Mesendoderm (in vitro differentiated cells): ENCODE measurements at places on chromosomes 4 and X.

DNA sequence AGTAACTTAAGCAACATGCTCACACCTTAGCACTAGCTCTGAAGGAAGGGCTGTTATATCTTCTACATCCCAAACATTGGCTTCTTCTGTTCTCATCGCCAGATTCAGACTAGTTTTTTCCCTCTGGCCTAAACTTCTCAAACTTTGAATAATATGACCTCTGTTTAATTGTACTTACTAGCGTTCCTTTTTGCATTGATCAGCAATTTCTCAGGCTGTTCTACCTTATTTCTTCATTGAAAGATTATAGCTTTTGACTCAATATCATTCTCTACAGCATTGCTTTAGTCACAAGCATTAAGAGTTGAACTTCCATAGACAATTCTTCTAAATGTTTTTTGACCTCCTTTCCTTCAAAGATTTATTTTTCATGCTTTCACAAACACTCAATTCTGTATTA is 659.2 kb downstream of the PCDH7 start:
- DNase-seq: no peak

DNA sequence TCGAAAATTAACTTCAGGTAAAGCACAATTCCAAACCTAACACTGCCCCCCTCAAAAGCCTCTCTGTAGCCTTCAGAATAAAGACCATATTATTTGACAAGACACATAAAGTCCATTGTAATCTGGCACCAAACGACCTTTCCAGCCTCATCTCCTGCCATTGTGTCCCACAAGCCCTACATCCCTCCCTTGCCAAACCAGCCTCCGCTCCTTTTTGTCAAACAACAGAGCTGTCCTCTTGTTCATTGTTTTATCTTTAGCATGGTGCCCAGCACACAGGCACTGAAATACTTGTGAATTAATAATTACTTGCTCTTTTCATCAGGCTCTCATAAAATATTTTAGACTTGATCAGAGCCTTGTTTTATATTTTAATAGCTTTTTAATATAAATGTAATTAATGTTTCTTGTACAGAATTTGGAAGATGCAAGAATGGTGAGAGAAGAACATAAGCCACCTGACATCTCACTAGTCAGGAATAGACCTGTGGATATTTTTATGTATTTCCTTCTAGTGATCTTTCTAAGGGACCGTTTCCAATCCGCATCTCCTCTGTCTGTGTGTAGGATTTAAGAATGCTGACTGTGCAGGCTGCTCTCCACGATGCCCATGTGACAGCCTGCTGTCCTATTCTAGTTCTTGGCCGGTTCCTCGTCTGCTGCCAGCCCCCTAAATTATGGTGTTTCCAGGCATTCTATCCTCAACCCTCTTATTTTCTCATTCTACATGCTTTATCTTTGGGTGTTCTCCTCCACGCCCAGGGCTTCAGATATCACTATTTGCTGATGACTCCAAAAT is 3.0 kb upstream of the IRF2 start:
- DNase-seq: no peak

- DNase-seq: peak; percentile 2
Measured at GRCh38 chr4:123893011-123893981, 496.7 kb downstream of the SPRY1 start.

- no peak for DNase-seq
Measured at GRCh38 chrX:9902656-9903055, 64.5 kb upstream of the CLDN34 start.

DNA sequence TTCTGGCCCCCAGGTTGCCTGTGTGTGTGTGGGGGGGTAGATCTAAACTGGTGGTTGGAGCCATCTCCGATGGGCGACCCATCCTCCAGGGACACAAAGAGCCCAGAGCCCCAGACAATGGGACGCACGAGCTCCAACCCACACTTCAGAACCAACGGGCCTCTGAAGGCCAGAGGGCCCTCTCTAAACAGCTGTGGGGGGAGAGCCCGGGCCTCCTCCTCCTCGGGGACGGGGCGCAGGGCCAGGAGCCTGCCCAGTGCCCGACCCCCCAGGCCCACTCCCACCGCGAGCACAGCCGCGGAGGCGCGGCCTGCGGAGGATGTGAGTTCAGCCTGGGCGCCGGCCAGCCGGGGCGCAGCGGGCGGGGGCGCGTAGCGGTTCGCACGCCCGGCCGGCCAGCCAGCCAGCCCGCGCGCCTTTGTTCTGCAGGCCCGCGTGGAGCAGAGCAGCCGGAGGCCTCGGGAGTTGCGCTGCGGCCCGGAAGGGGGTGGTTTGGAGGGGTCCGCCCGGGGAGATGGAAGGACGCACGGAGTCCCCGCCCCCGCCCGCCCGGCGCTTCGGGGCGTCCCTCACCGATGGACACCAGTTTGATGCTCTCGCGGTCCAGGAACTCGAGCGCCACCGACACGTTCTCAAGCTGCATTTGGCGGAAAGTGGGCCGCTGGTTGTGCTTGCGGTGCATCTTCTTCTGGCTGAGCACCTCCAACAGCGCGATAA is 4.0 kb downstream of the FLNA start:
- DNase-seq: no peak
